Stromal cell of bone marrow (primary cell): ENCODE measurements at places on chromosomes 2 and 18.

DNA sequence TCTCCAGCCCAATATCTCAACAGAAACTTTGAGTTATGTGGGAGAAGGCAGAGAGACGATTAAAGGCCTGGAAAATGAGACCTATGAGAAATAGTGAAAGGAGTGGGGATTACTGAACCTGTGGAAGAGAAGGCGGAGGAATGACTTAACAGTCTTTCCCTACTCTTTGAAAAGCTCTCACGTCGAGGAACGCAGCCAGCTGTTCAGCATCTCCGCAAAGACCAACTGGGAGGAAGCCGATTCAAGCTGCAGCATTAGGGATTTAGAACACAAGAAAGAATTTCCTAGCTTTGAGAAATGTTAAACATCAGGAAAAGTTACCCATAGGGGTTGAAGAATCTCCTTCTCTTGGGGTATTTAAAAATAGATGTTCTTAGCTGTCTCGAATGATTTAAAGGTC is 233.2 kb upstream of the PARD3B start:
- no peak for DNase-seq

DNA sequence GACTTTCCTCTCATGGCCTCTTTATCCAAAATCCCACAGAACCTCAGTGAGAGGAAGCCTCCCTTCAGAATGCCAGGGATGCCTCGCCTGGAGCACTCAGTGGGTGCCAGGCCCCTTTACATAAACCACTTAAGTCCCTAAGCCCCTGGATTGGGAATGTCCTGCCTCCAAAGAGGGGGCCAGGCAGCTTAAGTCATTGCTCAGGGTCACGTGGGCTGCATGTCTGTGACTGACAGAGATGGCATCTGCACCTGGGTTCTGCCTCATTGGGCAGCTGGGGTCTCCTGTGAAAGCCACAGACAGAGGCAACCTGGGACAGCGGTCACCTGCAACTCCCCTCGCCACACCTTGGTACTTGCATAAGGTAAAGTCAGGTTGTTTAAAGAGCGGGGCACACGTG is 93.5 kb downstream of the MYT1L start:
- DNase-seq, result no peak

- DNase-seq, result no peak
Observed at GRCh38 chr18:37421341-37422077, 144.1 kb downstream of the CELF4 start.

- DNase-seq, result no peak
Observed at GRCh38 chr2:47738331-47738730, 44.6 kb upstream of the MSH6 start.

DNA sequence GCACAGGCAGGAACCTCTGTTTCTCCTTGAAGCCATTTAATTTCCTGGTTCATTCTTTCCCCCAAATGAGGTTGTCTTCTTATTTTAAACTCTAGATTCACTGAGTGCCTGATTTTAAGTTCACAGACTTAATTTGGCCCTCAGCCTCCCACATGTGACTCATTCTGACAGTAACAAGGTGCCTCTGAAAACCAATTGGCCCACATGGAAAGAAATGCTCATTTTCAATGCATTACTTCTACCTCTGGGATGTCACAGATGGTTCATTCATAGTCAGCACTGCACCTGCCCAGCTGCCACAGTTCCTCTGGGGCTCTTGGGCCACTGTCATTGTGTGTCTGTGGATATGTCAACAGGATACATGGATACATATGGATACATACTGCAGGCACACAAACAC is 140.4 kb upstream of the CAPN13 start:
- no peak for DNase-seq

GRCh38 chr2:103401621-103402020 is 639.8 kb downstream of the TMEM182 start:
- DNase-seq, result no peak

DNA sequence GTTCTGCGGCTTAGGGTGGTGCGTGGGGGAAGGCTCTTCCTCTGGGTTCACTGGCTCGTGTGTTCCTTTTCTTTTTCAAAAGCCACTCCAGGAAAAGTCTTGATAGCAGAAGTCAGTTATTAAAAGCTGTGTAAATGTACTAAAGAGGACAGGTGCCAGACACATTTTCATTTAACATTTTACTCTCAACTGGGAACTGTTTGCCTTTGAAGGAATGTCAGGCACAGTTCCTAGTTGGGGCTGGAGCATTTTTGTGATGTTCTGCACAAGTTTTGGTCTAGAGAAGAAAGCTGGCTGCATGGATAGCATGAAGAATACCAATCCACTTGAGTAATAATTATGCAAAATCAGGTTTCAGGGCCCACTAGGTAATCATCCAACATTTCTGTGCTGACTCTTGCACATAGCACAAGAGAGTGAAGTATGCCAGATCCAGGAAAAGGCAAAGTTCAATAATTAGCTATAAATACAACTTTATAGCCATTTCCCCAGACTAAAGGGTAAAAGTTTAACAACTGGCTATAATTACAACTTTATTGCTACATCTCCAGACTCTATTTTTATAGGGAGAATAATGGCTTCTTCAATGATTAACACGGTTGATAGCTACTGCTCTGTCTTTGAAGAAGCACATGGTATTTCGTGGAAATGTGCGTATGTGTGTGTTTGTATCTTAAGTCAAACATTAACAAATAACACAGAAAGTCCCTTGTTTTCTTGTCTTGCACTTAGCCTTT is 16.2 kb downstream of the SCYGR8 start:
- DNase-seq, result no peak

- no peak for DNase-seq
Observed at GRCh38 chr2:171393487-171393886, 40.3 kb downstream of the METTL8 start.

DNA sequence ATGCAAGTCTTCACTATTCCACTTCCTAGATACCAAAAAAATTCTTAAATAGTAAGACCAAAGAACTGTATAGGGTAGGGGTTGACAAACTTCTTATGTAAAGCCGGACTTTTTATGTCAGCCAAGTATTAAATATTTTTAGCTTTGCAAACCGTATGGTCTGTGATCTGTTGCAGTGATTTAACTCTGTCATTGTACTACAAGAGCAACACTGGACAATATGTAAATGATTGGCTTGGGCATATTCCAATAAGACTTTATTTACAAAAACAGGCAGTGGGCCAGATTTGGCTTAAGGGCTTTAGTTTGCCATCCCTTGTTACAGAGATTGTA is 48.0 kb downstream of the MGAT5 start:
- DNase-seq, result no peak

GRCh38 chr18:61992923-61993322 is 100.1 kb upstream of the RNF152 start:
- peak; percentile 68 for DNase-seq
